ENCODE measurements at places on chromosomes 13 and 19.

DNA sequence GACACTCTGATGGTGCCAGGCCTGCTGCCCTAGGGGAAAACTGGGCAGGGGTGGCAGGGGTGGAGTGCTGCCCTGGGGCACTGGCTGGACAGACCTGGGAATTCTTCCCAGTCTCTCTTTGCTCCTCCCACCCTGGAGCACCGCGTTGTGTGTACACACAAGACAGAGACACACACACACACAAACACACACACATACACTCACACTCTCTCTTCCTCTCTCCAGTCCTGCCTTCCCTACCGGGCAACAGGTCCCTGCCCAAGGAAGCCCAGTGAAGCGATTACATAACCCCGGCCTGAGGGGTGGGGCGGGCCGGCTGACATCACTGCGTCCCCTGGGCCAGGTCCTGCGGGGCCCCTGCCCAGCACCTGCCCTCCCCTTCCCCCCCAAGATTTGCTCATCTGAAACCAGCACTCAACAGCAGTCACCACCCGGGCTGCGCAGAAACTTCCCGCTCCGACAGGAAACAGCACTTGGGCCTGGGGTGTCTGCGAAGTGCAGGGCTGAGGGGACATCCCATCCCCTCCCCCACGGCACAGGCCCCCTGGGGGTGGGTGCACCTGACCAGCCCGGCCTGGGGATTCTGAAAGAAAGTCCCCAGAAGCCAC lies 1.2 kb downstream of the MKNK2 start:
- no peak for DNase-seq

DNA sequence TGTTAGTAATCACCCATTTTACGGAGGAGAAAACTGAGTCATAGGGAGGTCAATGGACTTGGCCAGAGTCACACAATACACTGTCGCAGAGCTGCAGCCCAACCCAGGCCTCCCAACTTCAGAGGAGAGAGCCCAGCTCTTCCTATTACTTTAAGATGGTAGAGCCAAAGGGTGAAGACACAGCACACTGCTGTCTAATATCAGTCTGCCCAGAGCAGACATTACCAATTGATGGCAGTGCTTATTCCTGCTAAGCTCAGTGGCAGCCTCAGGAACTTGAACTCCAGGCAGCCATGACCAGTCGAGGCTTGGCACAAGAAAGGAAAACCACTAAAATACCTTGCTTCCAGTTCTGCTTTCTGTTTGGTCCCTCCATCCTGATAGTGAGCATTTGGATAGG lies 18.4 kb downstream of the TMEM150B start:
- no peak for DNase-seq

DNA sequence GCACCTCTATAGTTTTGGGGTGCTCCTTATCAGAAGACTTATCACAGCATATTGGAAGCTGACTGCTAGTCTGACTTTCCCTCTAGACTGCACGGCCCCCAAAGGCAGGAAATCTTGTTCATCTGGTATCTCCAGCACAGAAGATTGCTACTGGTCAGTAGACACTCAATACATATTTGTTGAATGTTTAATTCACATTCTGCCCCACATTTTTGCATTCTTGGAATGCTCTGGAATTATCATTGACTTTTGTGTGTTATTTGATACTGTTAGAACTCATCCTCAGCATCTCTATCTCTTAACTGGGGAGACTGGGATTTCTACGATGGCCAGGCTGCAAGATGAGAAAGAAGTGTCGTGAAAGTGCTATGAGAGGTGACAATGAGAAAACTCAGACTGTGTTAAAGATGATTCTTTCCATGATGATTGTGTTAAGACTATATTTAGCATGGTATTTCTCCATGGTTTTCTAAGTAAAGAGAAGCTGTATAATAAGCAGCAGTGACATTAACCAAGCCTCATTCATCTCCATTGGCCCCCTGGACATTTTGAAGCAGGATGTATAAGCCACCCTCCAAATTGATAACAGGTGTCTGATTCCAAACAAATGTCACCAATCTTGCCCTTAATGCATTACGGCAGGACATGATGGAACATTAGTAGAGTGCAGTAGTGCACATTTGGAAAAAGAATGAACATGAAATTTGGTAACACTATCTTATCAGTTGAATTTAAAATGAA lies 440.9 kb downstream of the RFC3 start:
- no peak for DNase-seq

GRCh38 chr19:47094557-47095475 lies 18.8 kb downstream of the ZC3H4 start:
- peak; percentile 28 for DNase-seq

DNA sequence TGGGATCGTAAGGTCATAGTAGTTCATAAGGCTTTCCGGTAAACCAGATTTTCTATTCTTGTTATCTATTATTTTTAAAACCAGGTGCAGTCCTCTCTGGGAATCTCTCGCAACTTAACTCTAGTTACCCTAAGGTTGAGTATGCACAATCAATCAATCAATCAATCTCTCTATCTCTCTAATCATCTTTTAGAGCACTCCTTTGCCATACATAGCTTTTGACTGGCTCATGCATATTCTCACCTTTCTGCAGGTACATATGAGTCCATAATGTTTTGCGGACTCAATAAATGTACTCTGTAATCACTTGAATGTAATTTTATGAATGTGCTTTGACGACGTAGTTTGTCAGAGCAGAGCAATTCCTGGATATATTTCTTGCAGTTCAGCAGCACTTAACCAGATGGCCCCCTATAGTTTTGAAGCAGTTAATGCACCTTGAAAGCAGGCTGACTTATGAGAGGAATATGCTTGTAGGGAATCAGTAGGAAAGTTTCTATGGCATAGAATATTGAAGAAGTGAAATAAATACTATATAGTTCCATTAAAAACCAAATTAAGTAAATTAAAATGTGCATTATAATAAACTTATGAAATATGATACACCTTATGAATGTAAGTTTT lies 524.7 kb downstream of the GPC5 start:
- no peak for DNase-seq

DNA sequence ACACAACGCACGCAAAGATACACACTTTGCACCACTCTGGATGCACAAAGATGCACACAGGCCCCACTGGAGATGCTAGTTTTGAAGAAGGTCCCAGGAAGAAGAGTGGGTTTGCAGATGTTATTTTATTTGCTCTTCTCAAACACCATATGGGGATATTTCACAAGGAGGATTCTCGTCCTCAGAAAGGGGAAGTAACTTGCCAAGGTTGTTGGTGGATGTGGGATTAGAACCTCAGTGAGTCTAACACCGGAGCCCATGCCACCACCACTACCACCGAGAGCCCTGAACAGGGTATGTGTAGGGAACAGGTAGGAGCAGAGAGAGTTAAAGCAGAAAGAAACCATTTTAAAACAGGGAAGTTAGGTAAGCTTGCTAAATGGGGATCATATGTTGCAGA lies 9.6 kb upstream of the CEACAM6 start:
- DNase-seq = no peak

- no peak for DNase-seq
These were observed 94.3 kb downstream of the SACS start for GRCh38 chr13:23339225-23339624.

- no peak for DNase-seq
These were observed 324.6 kb downstream of the SHISA2 start for GRCh38 chr13:25727250-25727649.

Data from GM18507 (cell line).